ENCODE measurements at places on chromosomes 13 and 19. TPM values are rescaled to one million over a fixed set of nuclear protein-coding genes. Genes with fewer than 3 reads are reported as not detected.

EIF3K gene
- 252 TPM for total RNA-seq

MYH14 gene
- total RNA-seq, result 2.1 TPM

GRCh38 chr13:34608331-34608730 is 333.7 kb upstream of the NBEA start:
- DNase-seq, result no peak

LCP1 gene
- 0.63 TPM for total RNA-seq

DNA sequence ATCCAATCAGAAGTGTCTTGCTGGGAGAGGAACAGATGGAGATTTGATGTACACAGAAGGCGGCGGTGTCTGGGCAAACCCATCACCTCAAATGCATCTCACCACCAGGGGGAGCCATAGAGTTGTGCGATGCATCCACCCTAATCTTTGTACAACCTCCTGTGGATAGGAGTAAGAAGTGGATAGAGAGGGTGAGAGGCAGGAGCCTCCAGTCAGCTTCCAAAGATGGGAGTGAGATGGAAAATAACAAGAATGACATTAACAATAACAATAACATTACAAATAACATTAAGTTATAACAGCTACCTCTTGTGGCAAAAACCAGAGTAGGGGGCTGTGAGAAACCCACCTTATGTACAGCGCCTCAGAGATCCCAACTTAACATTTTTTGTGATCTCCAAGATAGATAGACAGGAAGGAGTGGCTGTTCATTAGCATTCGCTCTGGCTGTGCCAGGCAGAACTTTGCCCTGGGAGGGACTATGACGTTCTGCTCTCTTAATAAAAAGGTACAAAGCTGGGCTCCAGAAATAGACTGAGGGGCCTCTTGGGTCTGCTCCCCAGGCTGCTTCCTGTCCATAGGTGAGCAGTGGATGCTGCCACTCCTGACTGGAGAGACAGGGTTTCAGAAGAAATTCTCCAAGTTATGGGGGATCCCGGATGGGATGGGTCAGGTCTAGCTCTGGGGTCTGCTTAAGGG is 5.2 kb upstream of the CEACAM18 start:
- DNase-seq, result peak; percentile 50

DNA sequence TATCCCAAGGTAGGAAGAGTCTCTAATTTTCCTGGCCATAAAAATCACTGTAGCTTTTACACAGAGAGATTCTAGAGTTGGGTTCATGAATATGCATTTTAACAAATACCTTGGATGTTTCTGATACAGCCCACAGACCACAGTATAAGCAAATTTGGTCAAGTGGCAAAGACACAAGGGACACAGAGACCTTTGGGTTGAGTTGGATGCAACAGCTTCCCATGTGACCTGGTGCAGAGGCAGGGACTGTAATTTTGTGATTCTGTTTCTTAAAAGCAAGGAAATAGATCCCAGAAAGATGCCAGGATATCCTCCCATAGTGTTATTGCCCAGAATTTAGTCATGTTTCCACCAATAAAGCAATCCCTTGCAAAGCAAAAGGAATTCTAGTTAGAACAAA is 27.0 kb downstream of the FPR3 start:
- no peak for DNase-seq

GRCh38 chr13:60850526-60850925 is 453.5 kb downstream of the TDRD3 start:
- DNase-seq, result no peak

LPAR6 gene
- total RNA-seq, result not detected

GRCh38 chr19:38417544-38418506 is 8.2 kb downstream of the RASGRP4 start:
- no peak for DNase-seq

GRCh38 chr13:93309886-93310523 is 83.4 kb downstream of the GPC6 start:
- DNase-seq, result no peak

CFAP97D2 gene
- not detected for total RNA-seq

NLRP7 gene
- not detected for total RNA-seq

DNA sequence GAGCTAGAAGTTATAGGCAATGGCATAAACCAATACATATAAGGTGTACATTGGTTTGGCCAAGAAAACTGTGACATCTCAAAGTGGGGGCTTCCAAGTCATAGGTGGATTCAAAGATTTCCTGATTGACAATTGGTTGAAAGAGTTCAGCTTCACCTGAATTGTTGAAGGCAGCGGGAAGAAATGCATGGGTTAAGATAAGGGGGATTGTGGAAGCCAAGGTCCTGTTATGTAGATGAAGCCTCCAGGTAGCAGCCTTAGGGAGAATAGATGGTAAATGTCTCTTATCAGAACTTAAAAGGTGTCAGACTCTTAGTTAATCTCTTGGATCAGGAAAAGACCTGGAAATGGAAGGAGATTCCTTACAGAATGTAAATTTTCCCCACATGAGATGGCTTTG is 26.0 kb downstream of the ATP8A2 start:
- DNase-seq, result no peak

ATP4B gene
- total RNA-seq, result not detected

- no peak for DNase-seq
Measured at GRCh38 chr19:23507446-23507845, 112.2 kb upstream of the ZNF91 start.

DNA sequence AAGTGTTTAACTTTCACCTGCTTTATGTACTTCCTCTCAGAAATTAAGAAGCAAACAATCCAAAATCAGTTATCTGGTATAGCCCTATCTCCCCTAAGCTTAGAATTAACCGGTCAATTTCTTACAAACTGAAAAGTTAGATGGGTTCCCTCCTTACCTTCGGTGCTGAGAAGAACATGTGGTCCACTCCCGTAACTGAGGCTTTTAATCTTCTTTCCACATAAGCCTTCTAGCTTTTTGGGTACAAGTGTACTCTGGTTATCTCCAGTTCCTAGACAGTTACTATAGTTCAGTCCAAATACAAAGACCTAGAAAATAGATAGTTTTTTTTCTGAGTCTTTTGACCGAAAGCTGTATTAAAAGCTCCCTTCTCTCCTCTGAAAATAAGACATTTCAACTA is 18.9 kb downstream of the RCBTB1 start:
- DNase-seq, result no peak

DNA sequence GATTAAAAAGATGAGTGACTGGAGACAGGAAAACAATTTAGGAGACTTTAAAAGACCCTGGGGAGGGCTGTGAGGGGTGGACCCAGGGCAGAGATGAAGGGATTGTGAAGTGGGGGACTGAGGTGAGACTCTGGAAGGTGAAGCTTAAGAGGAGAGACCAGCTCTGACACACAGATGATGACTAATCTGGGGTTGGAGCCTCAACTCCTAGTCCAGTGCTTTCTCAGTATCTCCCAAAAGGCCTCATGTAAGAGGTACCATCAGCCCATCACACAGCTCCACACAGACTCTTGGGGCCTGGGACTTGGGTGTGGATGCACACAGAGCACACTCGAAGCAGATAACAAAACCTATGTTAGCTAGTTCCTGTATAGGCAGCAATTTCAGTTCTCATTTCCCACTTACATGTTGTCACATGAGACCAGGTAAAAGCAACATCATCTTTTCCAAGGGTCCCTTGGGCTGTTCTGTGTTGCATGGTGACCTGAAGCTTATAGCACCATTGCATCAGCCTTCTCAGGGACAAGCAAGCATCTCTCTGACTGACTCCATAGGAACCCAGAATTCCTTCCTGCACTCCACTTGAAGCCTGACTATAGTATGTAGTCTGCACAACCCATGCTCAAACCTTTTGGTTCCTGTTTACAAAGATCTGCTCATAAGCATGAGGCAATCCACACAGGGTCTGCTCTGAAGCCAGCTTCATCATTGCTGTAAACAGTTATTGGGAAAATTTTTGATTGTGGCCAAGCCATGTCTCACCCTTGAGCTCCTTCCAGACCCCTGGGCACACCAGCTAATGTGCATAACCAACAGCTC is 88.6 kb upstream of the MYCBP2 start:
- peak; percentile 14 for DNase-seq

DNA sequence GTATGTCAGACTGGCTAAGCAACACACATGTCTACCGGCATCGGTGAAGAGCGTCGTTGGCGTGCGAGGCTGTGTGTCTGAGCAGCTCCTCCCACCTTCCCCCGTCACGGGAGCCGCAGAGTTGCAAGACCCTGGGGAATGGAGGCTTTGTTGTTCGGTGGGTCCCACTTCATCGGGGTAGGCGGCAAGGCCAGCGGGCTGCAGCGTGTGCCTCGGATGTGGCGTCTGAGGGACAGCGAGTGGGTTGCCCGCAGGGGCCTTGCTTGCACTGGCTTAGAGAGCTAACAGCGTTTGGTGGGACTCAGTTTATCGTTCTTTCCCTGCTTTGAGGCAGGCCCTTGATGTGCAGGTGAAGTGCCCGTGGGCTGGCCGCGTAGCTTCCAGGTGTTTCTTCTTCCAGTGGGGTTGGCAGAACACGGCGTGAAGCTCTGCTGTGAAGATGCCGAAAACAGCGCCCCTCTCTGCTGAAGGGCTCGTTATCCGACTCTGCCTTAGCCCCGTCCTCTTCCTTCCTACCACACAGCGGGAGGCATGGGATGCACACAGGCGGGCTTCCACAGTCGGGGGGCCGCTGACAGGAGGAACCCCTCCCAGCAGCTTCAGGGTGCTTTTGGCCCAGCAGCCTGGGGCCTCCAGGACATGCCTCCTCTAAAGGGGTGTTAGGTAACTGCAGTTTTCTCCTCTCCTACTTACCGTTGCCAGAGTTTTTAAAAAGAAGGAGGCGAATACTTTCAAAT is 85.2 kb downstream of the ATP11A start:
- DNase-seq, result no peak

DNA sequence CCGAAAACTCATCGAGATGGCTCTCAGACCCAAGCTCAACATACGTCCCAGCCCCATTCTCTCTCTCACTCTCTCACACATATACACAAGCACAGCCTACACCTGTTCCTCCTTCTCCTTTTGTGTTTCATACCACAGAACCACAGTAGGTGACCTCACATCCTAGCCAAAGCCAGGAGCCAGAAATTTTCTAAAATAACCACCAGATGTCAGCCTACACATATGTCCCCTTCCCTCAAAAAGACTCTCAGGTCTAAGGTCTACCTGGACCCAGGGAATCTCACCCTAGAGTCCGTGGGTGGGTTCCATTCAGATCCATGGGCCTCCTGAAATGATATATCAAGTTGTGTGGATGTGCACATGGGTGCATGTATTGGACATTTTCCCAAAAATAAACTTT is 104.2 kb upstream of the IPO5 start:
- no peak for DNase-seq

DNA sequence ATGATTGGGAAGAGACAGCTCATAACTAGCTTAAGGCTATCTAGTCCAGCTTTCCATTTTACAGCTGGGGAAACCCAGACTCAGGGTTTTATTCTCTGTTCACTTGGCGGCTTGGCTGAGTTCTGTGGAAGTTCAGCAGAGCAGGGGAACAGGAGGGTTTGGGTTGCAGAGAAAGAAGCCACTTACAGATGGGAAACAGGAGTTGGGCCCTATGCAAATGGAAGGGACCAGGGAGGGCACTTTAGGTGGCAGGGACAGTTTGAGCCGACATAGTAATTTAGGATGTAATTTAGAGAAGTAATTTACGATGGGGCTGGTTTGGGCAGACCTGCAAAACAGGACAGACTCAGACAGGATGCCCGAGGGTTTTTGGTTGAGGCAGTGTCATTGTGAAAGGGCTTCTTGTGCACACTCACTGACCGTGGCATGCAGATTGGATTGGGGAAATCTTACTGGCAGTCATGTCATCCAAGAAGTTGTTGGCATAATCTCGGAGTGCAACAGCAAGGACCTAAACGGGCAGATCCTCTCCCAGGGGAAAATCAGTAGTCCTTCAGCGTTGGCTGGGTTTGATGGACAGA is 47.3 kb upstream of the GPR183 start:
- DNase-seq, result no peak

KLK11 gene
- total RNA-seq, result not detected

- DNase-seq, result no peak
Measured at GRCh38 chr13:30151388-30151787, 156.0 kb downstream of the KATNAL1 start.

DNA sequence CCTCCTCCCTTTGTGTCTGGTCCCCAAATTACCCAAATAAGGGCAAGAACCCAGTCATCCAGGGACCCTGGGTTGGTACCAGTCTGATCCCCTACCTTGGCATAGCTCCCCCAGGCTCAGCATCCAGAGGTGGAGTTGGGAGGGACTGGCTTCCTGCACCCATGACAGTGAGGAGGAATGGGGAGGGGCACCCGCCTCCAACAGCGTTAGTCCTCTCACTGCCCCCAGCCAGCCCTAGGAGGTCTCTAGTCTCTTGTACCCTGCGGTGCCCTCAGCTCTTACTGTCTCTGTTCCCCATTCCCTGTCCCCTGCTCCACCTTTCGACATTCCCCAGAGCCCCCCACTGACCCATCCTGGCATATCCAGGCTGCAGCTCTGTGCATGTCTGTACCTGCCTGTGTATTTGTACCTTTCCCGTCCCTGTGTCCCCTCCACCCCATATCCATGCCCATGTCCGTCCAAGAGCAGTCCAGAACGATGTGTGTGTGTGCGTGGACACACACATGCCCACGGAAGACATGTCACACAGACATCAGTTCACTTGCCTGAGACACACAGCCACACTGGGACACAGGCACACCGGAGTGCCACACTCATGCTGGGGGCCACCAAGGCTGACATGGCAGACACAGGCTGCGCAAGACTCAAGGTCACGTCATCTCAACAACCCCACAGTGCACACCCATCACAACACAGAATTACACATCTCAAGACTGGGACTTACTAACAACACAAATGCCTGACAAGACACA is 17.8 kb downstream of the ERFL start:
- no peak for DNase-seq

Data from MG63 (cell line).